Activated T-cell treated with anti-CD3 and anti-CD28 coated beads for 48 hours (primary cell): ENCODE measurements at places on chromosomes 11 and 22.
A peak's percentile ranks its signal among the peaks of the same experiment; 100 is the strongest.

DNA sequence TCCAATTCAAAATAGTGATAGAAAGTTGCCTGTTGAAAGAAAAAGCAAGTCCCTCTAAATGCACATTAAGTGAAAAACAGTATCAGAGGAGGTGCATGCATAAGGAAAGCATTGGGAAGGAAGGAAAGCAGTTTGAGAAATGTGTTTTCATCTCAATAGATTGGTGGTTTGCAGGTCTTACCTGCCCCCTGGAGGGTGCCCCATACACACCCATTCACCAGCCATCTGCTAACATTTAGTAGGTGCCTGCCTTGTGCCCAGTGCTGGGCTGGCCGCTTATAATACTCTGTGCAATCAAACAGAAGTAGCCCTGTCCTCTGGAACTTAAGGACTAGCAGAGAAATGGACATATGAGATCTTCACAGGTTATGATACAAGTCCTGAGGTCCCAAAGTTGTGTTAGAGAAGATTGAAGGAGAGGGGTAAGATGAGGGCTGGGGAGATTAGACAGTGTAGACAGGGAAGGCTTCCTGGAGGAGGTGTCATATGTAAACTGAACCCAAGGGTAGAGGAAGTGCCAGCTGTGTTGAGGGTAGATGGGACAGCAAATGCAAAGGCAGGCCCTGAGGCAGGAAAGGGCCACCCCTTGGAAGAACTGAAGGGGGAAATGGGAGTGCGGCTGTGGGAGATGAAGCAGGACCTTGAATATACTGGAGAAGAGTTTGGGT lies 184.2 kb downstream of the MN1 start:
- DNase-seq, result no peak

GRCh38 chr22:33699176-33699575 lies 221.1 kb downstream of the LARGE1 start:
- DNase-seq, result no peak

- DNase-seq, result no peak
These were observed 30.3 kb downstream of the PDGFB start for GRCh38 chr22:39214383-39215069.

DNA sequence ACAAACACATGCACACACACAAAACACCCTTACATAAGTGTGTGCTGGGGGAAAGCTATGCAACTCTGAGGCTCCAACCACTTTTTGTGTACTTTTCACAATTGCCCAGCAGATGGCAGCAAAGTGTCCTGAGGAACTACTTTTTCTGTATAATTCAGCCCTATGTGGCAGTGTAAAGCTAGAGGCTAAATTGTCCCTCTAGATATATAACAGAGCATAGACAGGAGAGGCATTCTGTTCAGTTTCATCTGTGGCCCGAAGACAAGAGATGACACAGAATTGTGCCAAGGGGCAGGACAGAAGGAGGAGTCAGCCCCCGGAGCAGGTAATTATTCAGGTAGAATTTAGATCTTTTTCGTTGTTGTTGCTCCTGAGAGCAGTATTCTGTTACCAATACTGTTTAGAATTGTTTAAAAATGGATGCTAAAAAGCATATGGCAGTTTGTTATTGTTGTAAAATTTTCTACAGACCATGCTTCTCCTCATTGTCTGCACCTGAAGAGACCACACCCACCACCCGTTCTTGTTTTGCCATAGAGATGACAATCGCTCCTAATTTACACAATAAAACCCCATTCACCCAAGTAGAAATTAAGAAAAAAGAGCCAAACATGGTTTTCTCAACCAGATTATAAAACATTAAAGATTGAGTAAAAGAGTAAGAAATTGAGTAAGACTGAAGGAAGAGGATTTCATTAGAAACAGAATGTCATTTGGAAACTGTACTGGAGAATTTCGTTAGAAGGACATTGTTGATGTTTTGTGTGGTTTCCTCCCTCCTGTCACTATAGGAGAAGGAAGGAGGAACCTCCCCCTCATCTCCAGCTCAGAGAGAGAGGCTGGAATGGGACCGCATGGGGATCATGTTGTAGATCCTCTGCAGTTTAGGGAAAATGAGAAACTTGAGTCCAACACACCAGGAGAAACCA lies 14.5 kb upstream of the MS4A7 start:
- DNase-seq, result peak; percentile 25

DNA sequence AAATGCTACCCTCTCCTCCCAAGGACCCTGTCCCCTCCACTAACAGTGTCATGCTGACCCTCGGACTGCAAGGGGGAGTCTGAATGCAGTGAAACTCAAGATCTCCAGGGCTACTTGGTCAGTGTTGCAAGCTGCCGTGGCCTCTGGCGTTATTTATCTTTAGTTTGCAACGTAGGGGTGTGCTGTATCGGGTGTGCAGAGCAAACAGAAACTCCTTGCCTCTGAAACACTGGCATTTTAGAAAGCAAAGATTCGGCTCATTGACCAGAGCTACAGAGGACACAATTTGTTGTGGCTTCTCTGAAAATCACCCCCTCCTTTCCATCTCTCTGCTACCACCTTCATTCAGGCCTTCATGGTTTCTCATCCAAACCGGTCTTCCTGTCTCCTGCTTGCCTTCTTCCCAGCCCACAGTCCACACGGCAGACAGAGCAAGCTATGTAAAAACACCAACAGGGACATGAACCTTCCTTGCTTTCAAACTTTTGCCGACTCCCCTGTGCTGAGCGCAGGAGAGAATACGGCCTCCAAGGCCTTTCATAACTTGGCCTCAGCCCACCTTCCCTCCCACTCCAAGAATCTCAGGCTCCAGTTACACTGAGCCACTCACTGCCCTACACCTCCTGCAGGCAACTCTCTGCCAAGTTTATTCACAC lies 14.9 kb downstream of the FZD4 start:
- DNase-seq, result no peak

GRCh38 chr22:35617137-35617755 lies at the start of gene MB:
MB (minus strand) TSS chr22:35617329; CDS start chr22:35617257, 72 bp downstream.
- DNase-seq, result no peak

DNA sequence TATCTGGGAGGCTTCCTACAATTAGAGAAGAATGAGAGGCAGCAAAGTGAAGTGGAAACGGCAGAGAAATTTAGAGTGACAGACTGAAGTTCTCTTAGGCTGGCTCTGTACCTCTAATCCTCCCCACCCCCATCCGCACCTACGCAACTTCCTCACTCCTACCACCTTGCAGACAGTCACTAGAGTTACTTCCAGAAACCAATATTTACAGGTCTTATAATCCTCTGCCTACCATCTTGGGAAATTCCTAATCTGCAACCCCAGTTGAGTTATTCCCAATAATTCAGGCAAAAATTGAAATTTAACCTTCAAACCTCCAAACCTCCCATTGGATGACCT lies 71.7 kb downstream of the PAK1 start:
- DNase-seq, result no peak

- DNase-seq, result no peak
These were observed 20.3 kb upstream of the TENM4 start for GRCh38 chr11:79461144-79461543.

- DNase-seq, result no peak
These were observed 19.7 kb downstream of the CLNS1A start for GRCh38 chr11:77617892-77618291.
